ENCODE measurements at places on chromosomes 16 and 17.

GRCh38 chr16:50102051-50102746, 36.4 kb downstream of the HEATR3 start:
- peak; percentile 60 for DNase-seq

- DNase-seq, result no peak
Observed at GRCh38 chr17:80817321-80817845, 174.3 kb upstream of the CHMP6 start.

GRCh38 chr17:75205793-75206163, 299 bp downstream of the NUP85 start:
- DNase-seq, result no peak

- no peak for DNase-seq
Observed at GRCh38 chr17:45168991-45169752, 7.5 kb downstream of the HEXIM2 start.

- DNase-seq, result no peak
Observed at GRCh38 chr17:17557796-17558195, 33.7 kb downstream of the PEMT start.

DNA sequence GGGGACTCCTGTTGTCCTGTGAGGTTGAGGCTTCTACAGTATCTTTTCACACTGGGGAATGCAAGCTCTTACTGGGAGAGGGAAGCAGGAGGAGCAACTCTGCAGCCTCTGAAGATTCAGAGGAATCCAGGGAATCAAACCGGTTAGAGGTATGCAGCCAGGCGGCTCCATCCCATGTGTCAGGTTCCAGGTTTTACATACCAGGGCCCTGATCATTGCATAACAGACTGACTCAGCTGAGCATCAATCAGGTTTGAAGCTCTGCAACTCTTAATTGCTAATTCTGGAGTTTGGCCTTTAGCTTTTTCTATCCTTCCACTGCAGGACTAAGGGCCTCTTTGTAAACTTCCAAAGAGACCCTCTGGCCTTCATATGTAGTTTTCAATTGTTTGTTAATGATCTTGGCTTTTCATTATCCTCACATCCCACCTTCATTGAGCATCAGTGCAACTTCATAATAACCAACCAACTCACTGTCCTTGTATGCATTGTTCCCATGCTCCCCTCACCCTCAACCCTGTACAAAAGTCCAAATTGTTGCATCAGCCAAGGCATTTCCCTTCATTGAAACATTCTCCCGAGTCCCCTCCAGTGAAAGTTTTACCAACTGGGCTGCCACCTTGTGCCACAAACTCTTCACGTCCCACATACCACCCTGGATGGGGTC, 59.7 kb upstream of the DHX40 start:
- DNase-seq, result peak; percentile 21

- DNase-seq, result no peak
Observed at GRCh38 chr16:4869147-4869805, 22.0 kb downstream of the UBN1 start.

DNA sequence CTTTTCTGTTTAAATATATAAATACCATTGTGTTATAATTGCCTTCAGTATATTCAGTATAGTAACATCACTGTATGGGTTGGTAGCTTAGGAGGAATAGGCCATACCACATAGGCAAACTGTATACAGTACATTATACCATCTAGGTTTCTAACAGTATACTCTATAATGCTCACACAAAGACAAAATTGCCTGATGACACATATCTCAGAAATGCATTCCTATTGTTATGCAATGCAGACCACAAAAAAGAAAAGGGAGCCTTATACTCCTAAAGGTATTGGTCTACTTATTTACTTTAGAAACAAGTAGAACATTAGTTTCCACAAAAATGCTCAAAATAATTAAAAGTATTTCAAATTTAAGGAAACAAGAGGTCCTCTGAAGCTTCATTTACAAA, 47.9 kb downstream of the SETD6 start:
- peak; percentile 31 for DNase-seq

GRCh38 chr16:77805398-77805797, 17.0 kb downstream of the VAT1L start:
- no peak for DNase-seq

DNA sequence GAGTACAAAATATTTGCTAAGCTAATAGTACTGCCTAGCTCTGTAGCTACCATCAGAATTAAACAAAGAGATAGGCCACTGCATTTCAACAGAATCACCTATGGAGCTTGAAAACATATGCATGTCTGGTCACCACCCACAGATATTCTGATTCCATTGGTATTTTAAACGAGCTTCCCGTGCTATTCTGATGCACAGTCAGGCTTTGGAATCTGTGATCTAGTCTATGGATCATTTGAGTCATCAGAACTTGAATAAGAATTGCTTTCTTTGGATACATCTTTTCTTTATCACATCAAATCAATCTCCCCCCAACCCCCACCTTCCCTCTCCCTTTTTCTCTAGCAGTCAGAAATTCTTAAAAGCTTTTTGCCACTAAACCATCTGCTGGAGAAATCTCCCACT, 124.7 kb downstream of the NPIPB5 start:
- DNase-seq, result no peak

DNA sequence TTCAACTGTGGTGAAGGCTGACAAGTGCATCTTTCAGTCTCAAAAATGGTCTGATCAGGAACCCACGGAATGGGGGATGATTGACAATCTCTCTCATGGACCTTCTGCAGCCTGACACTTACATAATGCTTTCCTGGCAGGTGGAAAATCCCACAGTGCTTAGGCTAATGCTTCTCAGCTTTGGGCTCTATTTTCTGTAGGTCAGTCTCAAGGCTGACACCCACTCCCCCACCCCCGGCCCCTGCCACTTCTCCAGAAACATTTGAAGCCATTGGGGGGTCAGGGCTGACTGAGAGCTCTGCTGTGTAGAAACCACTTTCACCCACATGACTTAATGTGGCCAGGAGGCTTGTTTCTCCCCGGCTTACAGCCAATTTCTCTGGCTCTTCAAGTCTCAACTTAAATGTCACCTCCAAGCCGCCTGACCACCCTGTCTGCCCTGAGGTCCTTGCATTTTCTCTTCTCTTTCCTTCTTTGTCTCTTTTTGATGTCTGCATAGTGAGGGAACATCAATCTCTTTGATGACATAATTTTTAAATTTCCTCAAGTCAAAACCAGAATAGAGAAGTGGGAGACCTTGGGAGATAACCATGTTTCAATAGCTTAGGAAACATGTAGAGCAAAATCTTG, 16.7 kb upstream of the IRF8 start:
- DNase-seq, result no peak

DNA sequence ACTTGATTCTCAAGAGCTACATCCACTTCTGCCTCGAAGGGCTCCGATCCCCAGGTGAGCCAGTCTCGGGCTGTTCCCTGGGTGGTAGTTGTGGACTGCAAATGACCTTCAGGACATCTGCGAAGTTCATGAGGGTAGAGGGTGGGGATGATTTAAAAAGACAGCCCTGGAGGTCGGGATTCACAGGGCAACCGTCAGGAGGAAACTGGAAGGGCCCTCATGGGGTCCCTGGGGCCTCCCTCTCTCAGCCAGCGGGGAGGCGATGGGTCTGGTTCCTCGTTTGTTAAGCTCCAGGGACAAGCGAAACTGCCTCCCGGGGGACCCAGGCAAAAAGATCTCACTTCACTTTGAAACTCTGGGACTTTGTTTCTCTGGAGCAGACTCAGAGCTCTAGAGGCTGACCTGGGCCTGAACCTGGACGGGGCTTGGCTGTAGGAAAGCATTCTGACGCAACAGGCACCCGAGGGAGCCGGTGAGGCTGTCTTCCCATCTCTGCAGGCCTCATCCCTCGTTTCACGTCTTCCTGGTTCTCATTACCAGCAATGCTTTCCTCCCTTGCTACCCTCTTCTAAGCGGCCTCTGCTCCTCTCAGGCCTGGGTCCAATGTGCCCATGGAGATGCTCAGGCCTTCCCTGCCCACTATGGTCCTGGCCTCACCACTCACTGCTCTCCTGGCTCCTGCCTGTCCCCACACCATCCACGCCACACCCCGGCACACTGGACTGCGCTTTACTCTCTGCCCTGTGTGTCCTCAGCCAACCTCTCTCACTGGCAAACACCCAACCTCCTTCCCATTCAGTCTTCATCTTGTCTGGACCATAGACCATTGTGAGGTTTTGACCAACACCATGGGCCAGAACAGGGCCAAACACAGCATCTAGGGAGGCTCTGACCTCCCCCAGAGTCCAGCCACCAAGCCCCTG, 214.2 kb upstream of the TNRC6C start:
- no peak for DNase-seq

- DNase-seq, result no peak
Observed at GRCh38 chr16:396199-396598, 800 bp upstream of the NME4 start.

DNA sequence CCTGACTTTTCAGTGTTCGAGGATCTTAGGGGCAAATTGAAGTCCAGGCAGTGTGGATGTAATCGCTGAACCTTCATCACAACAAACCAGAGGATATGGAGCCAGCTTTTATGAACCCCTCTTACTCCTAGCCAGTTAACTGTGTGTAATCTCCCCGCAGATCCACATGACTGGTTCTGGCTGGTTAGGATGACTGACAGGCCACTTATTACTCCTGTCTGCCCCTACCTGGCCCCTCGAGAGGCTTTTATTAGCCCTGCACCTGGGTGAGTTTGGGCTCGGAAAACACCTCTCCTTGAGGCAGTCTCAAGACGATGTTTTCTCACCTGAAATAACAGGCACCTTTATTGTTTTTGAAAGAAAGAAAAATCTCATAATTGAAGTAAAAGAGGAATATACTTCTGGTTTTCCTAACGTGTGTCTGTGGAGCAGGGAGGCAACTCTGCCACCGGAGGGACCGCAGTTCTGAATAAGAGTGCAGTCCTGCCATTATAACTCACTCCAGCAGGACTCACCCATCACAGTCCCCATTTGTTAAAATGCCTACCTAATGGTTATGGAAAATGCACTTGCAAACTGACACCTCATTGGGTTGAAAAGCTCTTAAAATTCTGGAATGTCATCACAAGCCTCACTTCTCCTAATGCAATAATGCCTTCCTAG, 291.9 kb upstream of the N4BP1 start:
- DNase-seq, result no peak

GRCh38 chr17:73616873-73617404, 27.3 kb downstream of the SDK2 start:
- no peak for DNase-seq

- no peak for DNase-seq
Observed at GRCh38 chr16:1468426-1468810, 6.4 kb downstream of the CLCN7 start.

GRCh38 chr16:11417487-11417886, 72.2 kb downstream of the RMI2 start:
- DNase-seq, result no peak

GRCh38 chr16:31696968-31697743, 169.5 kb downstream of the AHSP start:
- no peak for DNase-seq

- DNase-seq, result peak; percentile 29
Observed at GRCh38 chr17:41013606-41014005, 4.7 kb upstream of the KRTAP3-1 start.

DNA sequence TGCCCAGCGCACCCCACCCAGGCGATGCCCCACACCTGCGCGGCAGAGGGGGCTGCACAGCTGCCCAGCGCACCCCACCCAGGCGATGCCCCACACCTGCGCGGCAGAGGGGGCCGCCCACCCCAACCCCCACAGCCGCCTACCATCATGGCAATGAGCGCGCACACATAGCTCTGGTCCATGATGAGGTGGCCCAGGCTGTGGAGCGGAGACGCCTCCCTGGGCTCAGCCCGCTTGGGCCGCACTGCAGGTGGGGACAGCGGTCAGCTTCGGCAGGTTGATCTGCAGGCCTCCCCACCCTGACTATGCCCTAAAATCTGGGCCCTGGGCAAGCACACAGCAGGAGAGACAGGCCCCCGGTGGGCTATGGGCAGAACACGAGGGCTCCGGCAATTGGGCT, 30.2 kb downstream of the CTU2 start:
- no peak for DNase-seq

DNA sequence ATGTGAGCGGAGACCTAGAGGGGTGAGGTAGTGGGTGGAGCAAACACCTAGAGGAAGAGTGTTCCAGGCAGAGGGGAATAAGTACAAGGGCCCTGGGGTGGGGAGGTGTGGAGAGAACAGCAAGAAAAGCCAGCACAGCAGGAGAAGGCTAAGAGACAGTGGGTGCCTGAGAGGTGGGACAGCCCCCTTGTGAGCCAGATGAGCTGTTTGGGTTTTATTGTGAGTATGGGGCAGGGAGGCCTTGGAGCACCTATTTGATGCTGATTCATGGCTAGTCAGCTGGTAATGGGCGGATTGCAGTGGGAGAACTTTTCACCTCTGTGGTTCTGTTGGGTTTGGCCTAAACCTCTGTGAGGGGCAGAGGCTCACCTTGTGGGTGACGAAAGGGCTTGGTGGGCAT, 68.4 kb downstream of the ABCC1 start:
- no peak for DNase-seq

- DNase-seq, result no peak
Observed at GRCh38 chr17:82713071-82713723, 3.3 kb upstream of the FN3KRP start.
